ENCODE measurements at places on chromosomes 6 and 20.

- no peak for DNase-seq
These were observed 1.3 kb downstream of the BLCAP start for GRCh38 chr20:37526238-37526838.

- DNase-seq, result peak; percentile 5
These were observed at the start of gene MC3R for GRCh38 chr20:56247954-56248782. MC3R (plus strand) TSS chr20:56248732; CDS start chr20:56248844, 112 bp downstream.

DNA sequence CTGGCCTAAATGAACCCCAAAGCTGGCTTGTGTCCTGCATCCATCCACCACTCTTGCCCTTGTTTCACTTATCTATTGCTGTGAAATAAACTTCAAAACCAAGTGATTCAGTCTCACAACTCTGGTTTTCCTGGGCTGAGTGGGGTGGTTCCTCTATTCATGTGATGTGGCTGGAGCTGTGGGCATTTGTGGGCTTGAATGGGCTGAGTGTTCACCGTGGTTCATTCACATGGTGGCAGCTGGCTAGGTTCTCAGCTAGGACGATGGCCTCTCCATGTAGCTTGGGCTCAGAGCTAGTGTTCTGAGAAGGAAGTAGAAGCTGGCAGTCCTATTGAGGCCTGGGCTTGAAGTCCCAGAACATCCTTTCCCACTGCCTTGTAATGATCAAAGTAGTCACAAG, 30.4 kb downstream of the FKBP1A start:
- DNase-seq, result no peak

GRCh38 chr20:17624070-17624469, 54.2 kb downstream of the DSTN start:
- DNase-seq, result no peak

- DNase-seq, result peak; percentile 70
These were observed 816 bp upstream of the MAN1A1 start for GRCh38 chr6:119350202-119350951.

- no peak for DNase-seq
These were observed 28.8 kb upstream of the GMPR start for GRCh38 chr6:16209539-16209938.

DNA sequence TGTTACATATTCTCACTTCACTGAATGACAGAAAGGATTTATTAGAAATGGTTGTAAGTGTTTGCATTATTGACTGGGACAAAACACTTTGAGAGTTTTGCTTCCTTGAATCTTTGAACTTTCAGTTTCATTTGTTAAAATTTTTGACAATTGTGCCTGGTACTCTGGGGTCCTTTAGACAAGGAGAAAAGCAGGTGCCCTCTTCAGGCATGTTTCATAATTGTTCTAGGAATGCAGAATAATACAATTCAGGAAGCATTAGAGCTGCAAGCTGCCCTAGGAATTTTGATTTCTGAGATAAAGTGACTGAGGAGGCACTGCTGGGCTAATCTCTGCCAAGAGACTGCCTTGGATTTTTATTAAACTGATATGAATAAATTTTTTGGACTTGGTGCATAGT, 49.7 kb downstream of the TOP1 start:
- no peak for DNase-seq

GRCh38 chr6:38978139-38978704, 70.4 kb upstream of the GLP1R start:
- no peak for DNase-seq

DNA sequence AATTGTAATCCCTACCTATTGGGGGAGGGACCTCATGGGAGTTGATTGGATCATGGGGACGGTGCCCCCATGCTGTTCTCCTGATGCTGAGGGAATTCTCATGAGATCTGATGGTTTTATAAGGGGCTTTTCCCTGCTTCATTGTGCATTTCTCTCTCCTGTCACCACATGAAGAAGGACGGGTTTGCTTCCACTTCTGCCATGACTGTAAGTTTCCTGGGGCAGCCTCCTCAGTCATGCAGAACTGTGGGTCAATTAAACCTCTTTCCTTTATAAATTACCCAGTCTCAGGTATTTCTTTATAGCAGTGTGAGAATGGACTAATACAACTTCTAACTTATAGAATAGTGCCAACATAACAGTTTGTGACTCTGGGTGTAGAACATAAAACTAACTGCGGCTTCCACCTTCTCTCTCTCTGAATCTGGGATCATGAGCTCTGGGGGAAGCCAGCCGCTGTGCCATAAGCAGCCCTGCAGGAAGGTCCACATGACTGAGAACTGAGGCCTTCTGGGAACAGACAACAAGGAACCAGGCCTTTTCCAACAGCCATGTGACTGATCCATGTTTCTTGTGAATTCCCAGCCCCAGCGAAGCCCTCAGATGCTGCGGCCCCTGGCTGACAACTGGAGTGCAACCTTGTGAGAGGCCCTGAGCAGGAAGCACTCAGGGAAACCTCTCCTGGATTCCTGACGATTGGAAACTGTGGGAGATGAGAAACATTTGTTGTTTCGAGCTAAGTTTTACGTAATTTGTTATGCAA, 3.4 kb upstream of the HLA-A start:
- DNase-seq, result no peak

DNA sequence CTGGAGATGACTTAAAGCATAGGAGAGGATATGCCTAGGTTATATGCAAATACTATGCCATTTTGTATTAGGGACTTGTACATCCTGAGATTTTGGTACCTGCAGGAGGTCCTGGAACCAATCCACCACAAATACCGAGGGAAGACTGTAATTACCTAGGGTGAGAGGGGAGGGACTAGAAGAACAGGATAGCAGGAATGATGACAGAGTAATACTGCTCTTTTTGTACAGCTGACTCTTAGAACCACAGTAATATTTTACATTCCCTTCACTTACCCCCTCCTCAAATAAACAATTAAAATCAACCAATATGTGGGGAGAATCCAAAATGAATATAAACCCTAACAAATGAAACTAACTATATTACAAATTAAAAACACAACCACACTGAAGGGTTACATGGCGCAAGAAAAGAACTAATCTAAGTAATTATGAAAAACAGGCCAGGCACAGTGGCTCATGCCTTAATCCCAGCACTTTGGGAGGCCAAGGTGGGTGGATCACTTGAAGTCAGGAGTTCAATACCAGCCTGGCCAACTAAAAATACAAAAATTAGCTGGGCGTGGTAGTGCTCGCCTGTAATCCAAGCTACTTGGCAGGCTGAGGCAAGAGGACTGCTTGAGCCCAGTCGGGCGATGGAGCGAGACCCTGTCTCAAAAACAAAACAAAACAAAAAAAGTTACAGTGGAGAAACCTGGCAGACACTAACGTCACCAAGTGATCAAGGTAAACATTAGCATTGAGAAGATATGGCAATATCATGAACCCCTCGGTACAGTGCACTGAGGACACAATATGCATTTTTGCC, 37.1 kb downstream of the MAP1LC3A start:
- DNase-seq, result no peak

DNA sequence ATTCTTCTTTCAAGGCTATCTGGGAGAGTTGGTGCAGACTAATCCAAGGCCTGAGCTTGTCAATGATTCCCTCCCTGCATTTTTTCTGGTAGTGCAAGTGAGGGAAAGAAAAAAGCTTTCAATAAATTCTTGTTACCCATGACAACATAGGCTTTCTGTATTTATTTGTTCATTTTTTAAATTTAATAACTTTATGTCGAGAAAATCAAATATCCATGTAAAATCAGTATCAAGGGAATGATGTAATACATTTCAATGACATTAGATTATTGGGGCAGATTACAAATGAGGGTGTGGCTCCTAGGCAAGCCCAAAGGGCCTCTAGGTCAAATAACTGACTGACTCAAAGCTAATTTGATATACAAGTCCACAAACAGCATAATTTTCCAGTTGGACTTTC, 104.0 kb downstream of the GJA1 start:
- peak; percentile 22 for DNase-seq

GRCh38 chr6:20533746-20534294, 437 bp upstream of the CDKAL1 start:
- no peak for DNase-seq

DNA sequence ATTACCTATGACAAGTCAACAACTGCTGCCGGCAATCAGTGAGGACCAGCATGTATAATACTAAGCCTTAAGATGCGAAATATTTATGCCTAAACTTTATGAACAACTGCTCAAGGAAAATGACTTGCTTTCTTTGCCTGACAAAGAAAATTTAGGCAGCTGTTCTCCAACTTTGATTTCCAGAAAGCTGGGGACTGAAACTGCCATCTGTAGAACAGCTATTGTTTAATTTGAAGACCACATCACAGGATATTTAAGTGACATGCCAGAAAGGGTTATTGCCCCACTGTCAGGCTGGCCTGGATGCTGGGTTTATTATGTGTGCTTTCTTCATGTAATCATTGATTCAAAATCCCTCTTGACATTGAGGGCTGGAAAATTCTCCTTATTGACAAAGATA, 153.9 kb upstream of the ENPP5 start:
- no peak for DNase-seq

- DNase-seq, result no peak
These were observed 15.8 kb downstream of the TUBB2B start for GRCh38 chr6:3211681-3212080.

- DNase-seq, result no peak
These were observed 52.3 kb downstream of the UQCC1 start for GRCh38 chr20:35359335-35359950.

DNA sequence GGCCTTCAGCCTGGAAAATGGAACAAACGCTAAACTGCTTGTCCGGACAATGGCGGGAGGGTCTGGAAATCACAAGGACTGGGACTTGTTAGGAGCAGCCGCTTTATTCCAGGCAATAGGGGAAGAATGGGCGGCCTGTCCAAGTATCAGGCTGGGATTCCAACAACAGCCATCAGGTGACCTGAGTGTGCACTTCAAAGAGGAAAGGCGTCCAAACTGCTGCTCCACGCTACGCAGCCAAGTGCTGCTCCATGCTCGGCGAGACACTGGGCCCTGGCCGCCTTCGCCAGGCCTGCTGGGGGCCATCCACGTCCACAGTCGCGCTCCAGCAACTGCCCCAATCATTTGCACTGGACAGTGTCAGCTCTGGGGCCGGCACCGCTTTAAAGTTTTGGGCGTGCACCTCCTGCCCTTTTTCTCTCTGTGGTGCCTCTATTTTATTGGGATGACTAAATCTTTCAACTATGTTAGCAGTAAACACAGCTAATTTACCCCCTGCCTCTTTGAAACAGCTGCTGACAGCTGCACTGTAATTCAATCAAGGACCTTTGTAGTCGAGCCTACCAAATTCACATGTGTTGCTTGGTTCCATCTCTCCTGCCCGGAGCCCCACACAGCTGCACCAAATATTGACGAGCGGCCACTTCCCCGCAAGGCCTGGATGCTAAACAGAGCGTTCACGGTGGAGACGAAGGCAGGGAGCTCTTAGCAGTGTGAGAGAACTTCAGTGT, 98.3 kb downstream of the BMP7 start:
- DNase-seq, result peak; percentile 41

DNA sequence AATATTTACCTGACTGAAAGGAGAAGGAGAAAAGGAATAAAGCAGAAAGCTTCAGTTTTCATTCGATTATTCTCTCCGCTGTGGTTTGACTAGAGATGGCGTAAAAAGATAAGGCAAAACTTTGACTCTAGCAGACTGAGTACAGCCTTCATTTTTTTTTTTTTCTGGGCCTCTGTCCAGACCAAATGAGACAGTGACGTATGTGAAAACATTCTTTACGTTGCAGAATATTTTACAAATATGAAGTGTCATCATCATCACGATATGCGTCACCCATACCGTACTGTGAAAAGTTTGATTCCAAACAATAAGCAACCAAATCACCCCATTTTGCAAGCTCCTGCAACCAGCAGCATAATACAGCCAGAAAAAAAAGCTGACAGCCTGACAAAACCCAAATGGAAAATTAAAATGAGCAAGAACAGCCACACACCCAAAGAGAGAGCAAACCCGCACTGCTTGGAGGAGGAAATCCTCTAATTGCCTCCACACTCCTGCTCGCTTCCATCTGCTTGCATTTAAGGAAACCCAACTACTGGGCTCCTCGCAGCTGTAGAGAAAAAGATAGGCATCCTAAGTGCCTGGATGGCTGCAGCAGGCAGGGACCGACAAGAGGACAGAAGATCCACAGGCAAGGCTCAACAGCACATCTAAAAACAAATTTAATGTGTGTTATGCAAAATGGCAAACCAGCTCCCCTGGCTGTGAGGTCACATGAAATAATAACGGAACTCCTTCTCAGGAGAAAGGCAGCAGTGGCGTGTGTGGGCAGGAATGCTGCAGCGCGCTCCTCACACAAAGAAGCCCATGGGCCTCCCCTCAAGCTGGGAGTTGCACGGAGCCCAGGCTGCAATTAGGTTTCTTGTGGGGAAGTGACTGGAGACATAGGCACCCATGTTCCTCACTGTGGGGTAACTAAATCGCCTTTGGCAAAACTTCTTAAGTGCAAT, 113.1 kb downstream of the FYN start:
- no peak for DNase-seq

- no peak for DNase-seq
These were observed 53.2 kb upstream of the NKX2-4 start for GRCh38 chr20:21450572-21450971.

DNA sequence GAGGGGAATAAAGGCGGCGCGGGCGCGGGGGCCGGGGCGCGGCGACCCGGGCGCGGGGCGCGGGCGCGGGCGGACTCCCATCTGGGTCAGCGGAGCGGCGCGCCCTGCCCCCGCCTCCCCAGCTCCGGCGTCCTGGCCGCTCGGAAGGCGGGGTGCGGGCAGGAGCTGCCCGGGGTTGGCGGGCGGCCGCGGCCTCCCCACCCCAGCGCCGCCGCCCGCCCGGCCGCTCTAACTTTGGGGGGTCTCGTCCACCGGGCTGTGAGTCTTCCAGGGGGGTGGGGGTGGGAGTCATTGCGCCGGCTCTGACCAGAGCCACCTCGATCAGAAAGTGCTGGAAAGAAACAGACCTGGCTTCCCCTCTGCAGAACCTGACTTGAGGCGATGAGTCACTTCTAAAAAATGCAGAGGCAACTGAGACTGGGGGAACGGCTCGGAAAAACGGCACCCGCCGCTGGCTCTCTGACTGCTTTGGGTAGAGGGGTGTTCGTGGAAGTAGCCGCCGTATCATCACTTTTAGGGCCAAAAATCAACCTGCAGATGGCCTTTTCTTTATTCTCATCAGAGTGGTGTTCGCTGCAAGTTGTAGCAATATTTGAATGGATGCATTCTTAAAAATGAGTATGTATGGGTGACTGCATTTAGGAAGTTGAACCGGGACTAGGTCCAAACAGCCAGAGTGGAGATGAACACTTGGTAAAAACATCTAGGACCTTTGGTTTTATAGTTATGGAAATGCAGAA, 667 bp downstream of the CAP2 start:
- no peak for DNase-seq

DNA sequence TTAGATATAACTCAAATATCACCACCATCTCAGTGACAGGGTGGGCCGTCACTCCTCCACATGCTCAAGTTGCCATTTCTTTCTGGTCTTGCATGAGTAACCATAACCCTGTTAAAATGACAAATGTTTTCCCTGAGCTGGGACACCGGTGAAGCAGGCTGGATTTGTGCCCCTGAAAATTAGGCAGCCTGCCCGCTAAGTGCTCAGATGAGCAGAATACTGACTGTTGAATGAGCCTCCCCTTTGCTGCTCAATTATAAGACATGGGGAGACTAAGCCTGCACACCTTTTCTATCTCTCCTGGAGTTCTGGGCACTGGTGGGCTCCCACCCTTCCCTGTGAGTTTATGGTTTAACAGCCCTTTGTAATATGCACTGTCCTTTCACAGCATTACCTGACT, 161.8 kb downstream of the SLC24A3 start:
- DNase-seq, result no peak

All from forelimb muscle (tissue), 1 donor.